Stimulated activated CD4-positive, alpha-beta T cell treated with anti-CD3 and anti-CD28 coated beads, Interleukin-1b, Interleukin-23, amount 100 ng/mL, for 4 hours (primary cell): ENCODE measurements at places on chromosomes 3 and 15.

- no peak for DNase-seq
Measured at GRCh38 chr15:64029633-64030032, 16.7 kb downstream of the DAPK2 start.

- no peak for DNase-seq
Measured at GRCh38 chr3:123491966-123492587, 43.2 kb upstream of the ADCY5 start.

- no peak for DNase-seq
Measured at GRCh38 chr15:52071570-52071969, 41.0 kb downstream of the BCL2L10 start.

DNA sequence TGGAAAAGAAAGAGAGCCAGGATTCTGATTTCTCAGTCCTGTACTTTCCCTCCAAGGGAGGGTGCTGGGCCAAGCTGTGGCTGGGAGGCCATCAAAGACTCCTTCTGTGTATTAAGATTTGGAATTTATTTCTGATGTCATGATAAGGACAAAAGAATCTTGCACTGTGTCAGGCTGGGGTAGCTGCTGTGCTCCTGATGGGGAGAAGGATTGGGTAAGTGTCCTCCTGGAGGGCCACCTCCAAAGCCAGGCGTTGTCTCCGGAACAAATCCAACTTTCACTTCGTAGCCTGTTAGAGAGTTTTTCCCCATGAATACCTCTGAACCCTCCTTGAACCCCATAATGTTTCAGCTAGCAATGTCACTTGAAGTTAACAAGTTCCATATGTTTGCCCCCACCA, 29.9 kb downstream of the CLDN11 start:
- DNase-seq = no peak

GRCh38 chr3:29335943-29336342, 55.1 kb downstream of the RBMS3 start:
- no peak for DNase-seq

- DNase-seq = no peak
Measured at GRCh38 chr3:14298442-14298841, 104.0 kb upstream of the SLC6A6 start.

- no peak for DNase-seq
Measured at GRCh38 chr3:64693031-64693430, 5.2 kb upstream of the ADAMTS9 start.

DNA sequence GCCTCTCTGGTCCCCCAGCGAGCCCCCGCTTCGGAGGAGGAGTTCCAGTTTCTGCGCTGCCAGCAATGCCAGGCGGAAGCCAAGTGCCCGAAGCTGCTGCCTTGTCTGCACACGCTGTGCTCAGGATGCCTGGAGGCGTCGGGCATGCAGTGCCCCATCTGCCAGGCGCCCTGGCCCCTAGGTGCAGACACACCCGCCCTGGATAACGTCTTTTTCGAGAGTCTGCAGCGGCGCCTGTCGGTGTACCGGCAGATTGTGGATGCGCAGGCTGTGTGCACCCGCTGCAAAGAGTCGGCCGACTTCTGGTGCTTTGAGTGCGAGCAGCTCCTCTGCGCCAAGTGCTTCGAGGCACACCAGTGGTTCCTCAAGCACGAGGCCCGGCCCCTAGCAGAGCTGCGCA, 3.5 kb downstream of the PML start:
- DNase-seq = no peak

DNA sequence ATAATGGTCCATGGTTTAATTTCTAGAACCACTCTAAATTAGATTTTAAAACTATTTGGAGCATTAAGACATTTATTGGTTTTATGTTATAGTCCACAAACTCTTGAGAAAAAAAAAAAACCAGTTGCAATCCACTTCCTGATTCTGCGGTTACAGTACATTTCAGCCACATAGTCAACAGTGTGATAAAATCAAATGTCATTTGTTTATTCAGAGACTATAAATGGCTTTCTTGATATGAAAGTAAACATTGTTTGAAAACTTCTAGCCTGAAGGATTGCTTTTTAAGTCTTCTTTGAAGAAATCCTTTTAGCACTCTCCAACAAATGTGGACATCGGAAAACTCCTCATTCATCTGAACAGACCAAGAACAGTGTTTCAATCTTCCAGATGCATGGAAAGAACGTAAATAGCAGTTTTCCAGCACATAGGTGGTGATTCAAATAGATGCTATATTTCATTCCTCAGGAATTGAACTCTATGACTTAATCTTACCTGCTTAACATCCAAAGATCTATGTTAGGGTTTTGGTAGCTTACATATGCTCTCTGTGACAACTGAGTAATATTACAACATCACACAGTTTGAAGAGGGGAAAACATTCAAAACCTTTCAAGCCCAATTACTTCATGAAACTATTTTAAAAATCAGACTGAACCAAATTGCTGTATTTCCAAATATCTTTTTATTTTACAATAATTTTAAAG, 87.8 kb upstream of the UBE2E2 start:
- DNase-seq = no peak

DNA sequence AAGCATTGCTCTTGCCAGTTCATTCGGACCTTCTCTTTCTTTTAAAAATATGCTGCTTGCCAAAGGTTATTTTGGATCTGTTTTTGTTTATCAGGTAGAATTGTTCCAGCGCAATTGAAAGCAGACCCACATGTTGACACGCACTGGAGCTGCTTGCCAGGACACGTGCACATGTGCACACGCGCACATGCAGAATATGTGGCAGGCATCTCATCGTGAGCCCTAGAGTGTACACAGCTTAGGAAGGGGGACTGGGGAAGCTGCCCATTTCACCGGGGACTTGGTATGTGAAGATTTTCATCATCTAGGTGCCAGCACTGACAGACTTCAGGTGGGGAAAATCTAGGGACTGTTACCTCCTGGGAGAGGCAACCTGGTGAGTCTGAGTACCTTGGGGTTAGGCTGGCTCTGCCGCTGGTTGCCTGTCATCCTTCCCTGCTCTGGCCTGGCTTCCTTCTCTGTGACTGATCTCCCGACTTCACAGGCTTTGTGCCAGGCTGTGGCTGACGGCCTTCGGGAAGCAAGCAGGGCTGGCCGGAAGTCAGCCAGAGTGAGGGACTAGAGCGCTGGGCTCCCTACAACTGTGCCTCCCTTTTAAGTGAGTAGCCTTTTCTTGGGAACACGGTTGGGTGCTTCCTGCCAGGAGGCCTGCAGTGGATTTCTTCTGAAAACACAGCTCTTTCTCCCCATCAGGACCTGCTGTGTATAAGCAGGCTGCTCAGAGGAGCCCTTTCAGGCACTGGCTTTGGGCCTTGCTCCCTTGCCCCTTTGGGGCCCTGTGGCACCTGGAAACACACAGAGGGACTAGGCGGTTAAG, 129.3 kb downstream of the EEFSEC start:
- no peak for DNase-seq

- DNase-seq = no peak
Measured at GRCh38 chr15:44435893-44436667, 8.7 kb downstream of the CTDSPL2 start.

DNA sequence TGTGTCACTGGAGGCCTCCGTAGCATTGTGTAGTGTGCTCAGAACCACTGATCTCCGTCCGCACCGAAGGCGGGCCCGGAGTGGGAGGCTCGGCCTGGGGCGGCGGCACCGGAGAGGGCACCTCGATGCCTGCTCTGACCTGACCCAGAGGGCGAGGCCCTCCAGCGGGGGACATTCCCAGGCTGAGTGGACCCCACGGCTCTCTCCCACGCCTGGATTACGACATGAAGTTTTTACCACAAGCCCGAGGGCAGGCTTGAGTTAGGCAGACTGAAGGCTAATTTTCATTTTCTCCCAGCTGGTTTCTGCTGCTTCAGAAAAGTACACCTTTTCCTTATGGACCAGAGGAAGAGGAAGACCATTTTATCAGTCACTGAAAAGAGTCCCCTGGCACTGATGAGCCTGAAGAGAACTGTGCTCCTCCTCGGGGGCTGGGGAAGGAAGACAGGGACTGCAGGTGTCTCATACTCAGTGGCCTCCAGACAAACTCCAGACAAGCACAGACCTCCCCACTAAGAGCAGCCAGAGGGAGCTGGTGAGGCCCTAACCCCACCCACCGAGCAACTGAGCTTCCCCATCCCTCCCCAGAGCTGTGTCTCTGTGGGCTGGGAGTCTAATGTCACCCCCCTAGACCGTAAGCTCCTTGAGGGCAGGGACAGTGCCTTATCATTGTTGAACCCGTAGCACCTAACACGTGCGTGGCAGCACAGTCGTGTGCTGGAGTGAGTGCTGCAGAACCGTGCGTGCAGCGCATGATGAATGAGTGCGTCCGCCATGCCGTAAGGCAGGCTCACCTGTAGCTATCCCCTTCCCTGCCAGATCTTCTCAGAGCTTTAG, 74.5 kb upstream of the BLM start:
- no peak for DNase-seq

DNA sequence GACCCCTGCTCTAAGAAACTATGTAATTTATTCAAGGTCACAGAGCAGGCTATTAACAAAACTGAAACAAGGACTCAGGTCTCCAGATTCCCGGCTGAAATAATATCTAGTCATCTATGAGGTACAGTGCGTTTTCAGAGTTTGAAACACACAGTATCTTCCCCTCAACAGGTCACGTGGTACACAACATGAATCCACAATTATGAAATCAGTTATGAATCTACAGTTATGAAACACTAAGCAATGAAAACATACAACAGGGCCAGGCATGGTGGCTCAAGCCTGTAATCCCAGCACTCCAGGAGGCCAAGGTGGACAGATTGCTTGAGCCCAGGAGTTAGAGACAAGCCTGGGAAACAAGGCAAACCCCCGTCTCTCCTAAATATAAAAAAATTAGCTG, 72.7 kb downstream of the FSIP1 start:
- DNase-seq = no peak

DNA sequence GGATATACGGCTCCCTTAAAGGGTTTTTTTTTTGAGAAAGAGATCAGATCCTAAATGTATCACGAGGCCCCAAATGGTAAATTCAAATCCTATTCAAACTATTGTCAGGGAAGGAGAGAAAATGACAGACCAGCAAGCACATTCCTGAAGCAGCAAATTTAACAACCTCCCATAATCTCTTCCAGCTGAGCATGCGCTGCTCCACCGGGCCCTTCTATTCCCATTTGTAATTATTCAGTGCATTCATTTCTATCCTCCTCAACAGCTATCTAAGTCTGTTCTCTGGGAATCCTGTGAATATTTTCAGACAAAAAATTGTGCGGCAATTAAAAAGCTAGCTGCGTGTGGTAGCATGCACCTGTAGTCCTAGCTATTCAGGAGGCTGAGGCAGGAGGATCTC, 43.2 kb downstream of the MAGI1 start:
- DNase-seq = no peak

DNA sequence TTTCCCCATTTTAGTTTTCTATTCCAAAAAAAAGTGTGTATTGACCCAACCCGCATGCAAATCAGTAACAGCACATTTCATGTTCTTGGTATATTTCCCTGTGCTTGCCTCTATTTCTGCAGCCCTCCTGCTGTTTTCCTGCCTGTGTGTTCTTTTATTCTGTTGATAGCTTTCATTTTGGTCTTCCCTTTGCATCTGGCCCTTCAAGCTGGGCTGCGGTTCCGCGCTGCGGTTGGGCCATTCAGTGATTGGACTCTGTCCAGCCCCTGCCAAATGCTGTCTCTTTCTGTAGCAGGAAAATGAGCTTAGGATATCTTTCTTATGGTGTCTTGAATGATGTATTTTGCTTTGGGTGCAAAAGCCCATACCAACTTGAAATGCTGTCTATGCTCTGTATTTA, 49.9 kb downstream of the ZNF621 start:
- DNase-seq = no peak

GRCh38 chr15:67551207-67551743, 8.8 kb downstream of the MAP2K5 start:
- DNase-seq = no peak

DNA sequence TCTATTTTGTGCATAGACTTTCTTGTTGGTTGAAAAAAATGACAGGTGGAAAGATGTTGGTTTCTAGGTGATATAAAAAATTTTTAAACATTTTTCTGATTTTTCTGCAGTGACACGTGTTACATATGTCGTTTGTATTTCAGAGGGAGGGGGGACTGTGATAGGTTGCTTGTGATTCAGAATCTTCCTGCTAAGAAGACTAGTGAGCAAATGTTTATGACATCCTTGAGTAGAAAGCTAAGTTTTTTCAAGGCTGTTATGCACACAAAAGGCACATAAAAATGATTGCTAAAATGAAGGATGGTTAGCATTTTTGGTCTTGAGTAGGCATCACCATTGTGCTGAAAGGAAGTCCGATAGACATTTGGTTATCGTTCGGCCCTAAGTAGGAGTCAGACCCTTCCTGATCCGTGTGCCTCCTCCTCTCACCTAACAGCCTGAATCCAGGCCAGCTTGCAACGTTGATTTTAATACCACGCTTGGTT, 1.5 kb downstream of the ZNF639 start:
- DNase-seq = no peak

DNA sequence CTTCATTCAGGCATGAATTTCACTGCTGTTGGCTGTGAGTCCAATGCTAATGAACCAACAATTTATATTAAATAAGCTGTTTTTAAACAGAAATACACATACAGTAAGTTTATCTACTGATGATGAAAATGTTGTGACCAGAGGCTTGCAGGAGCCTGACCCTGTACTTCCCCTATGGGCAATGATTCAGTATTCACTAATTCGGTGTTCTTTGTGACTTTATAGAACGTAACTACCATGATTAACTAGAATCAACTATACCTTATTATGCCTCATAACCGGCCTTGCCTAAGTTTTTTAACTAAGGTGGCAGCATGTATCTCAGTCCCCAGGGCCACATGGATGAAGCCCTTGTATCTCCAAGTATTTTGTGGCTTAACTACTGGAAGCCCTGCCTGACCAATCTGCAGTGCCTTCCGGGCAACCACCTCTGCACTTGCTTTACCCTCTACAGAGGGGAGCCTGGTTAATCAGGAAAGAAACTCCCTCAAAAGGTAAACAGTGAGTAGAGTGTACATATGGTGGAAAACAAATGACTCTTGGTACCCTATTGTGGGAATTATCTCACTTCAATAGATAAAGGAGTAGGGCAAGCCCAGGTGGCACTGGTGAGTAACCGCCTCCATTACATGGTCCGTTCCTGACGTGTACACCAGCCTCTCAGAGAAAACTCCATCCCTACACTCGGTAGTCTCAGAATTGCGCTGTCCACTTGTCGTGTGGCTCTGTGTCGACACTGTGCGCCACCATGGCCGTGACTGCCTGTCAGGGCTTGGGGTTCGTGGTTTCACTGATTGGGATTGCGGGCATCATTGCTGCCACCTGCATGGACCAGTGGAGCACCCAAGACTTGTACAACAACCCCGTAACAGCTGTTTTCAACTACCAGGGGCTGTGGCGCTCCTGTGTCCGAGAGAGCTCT, 11.6 kb upstream of the CLDN18 start:
- DNase-seq = no peak

- no peak for DNase-seq
Measured at GRCh38 chr3:189766416-189766815, 135.2 kb downstream of the TP63 start.

GRCh38 chr3:114147251-114147650, 31.6 kb downstream of the DRD3 start:
- DNase-seq = no peak

DNA sequence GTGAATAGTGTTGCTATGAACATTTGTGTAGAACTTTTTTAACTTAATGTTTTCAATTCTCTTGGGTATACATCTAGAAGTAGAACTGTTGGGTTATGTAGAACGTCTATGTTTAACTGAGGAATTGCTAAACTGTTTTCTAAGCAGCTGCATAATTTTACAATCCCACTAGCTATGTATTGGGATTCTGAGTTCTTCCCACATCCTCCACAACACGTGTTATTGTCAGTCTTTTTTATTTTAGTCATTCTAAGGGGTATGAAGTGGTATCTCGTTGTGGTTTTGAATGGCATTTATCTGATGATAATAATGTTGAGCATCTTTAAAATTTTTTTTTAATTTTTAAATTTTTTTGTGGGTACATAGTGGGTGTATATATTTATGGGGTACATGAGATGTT, 55.0 kb upstream of the NPHP3 start:
- no peak for DNase-seq
